Uterine smooth muscle cell (primary cell): ENCODE measurements at places on chromosomes 3 and 15. TPM values are rescaled to one million over a fixed set of nuclear protein-coding genes. Genes with fewer than 3 reads are reported as not detected.

The ACP3 gene
- 11.1 and 27.1 TPM in 2 replicates for total RNA-seq

The SLC12A1 gene
- not detected in 2 replicates for total RNA-seq

The CTXN2 gene
- total RNA-seq = not detected in 2 replicates

The FYCO1 gene
- total RNA-seq = 29.9 and 50.7 TPM in 2 replicates

The SAXO2 gene
- 0.22 and 0.37 TPM in 2 replicates for total RNA-seq

The DGKG gene
- total RNA-seq = 1.1 and 6.3 TPM in 2 replicates

The TARS3 gene
- 11.0 and 14.7 TPM in 2 replicates for total RNA-seq

The INKA1 gene
- 3.7 and 5.4 TPM in 2 replicates for total RNA-seq

The GABRR3 gene
- total RNA-seq = not detected in 2 replicates

The FHIT gene
- total RNA-seq = 2.0 and 2.1 TPM in 2 replicates

The ADGRG7 gene
- 1.1 and 49.1 TPM in 2 replicates for total RNA-seq

The IL17RB gene
- total RNA-seq = 0.11 and 0.12 TPM in 2 replicates

The PLOD2 gene
- total RNA-seq = 149 and 317 TPM in 2 replicates

The MGLL gene
- 25.1 and 38.6 TPM in 2 replicates for total RNA-seq

The FES gene
- total RNA-seq = 33.5 and 38.1 TPM in 2 replicates

The SLC2A2 gene
- not detected in 2 replicates for total RNA-seq

The FBXO40 gene
- under 0.01 TPM in 1 of 2 replicates, not detected in the other for total RNA-seq

The GLDN gene
- 0.22 and 0.37 TPM in 2 replicates for total RNA-seq

The MORC1 gene
- not detected in 2 replicates for total RNA-seq

The BFSP2 gene
- total RNA-seq = not detected in 2 replicates

The AGTR1 gene
- total RNA-seq = 0.37 and 0.55 TPM in 2 replicates

The SPATA12 gene
- total RNA-seq = 0.11 TPM in 1 of 2 replicates, not detected in the other

The CD276 gene
- total RNA-seq = 151 and 164 TPM in 2 replicates

The CKMT1B gene
- not detected in 2 replicates for total RNA-seq

The ZDHHC23 gene
- total RNA-seq = 0.55 and 1.1 TPM in 2 replicates

The RPL39L gene
- total RNA-seq = 31.7 and 65.0 TPM in 2 replicates

The SENP7 gene
- total RNA-seq = 13.9 and 14.7 TPM in 2 replicates

The EOMES gene
- total RNA-seq = not detected in 2 replicates

The GOLGA6C gene
- total RNA-seq = under 0.01 TPM in 1 of 2 replicates, not detected in the other

The CATSPER2 gene
- total RNA-seq = 2.1 and 2.9 TPM in 2 replicates

The SLC12A8 gene
- 3.2 and 6.9 TPM in 2 replicates for total RNA-seq
